Gastroesophageal sphincter (tissue), 4 donors: ENCODE measurements at places on chromosomes 7 and 10.

DNA sequence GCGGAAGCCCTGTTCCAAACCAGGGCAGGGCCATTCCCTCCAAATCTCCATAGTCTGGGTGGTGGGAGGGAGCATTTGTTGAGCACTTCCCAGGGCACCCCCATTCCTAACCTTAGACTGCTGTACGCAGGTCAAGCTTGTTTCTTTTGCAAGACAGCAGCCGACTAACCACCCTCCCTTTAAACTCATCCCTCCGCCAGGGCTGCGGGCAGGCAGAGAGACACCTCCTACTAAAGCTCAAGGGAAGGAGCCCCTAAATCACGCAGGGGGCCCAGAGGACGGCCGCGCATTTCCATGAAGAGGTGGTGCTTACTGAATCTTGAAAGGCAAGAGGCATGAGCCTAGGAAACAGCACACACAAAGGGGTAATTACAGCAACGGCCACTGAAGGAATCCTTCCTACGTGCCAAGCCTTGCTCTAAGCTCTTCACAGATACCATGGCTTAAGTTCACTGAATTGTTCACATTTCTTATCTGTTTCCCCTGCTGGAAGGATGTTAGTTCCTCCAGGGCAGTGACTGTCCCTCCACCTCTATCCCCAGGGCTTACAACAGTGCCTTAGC is 90.0 kb downstream of the PROSER2 start:
- ATAC-seq = no peak

GRCh38 chr7:117279931-117280557 is 42.8 kb downstream of the WNT2 start:
- peak; percentile 15 for ATAC-seq

- ATAC-seq = no peak
These were observed 400.9 kb upstream of the SEMA3D start for GRCh38 chr7:85587785-85588184.

GRCh38 chr10:66162560-66163143 is 763.2 kb upstream of the LRRTM3 start:
- no peak for ATAC-seq

- no peak for ATAC-seq
These were observed 12.2 kb upstream of the PSAP start for GRCh38 chr10:71863203-71863602.

DNA sequence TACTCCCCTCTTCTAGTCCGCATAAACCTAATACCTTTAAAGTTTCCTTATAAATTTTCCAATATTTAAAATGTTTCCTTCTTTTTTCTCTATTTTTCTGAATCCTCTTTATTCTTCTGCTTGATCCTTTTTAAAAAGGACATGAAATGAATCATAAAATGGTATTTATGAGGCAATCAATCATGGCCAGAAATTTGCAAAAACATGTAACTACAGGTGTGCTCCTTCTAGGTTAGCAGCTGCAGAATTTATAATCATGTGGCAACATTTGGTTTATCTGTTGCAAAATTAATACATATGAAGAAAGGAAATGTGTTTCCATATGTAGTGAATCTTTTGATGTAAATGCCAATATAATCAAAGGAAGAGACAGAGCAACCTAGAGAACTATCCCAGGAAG is 1008.5 kb downstream of the ANKRD7 start:
- no peak for ATAC-seq

DNA sequence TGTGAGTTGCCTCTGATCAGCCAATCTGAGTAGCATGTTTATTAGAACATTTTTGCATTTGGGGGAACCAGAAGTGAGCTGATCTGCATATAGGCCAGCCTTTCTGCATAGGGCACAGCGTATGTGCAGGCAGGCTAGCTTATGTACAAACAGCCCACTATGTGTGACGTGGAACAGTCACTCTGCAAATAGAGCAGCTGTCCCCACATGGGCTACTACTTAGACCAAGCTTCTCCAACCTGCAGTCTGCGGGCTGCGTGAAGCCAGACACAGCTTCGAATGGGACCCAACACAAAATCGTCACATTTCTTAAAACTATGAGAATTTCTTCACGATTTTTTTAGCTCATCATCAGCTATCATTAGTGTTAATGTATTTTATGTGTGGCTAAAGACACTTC is 134.1 kb upstream of the FAM20C start:
- ATAC-seq = no peak

GRCh38 chr10:13268841-13269240 is 31.0 kb downstream of the PHYH start:
- no peak for ATAC-seq

GRCh38 chr7:79453558-79454360 is at the start of gene MAGI2:
Gene MAGI2 (minus strand): TSS chr7:79453667. CDS start chr7:79453320, 347 bp downstream.
- ATAC-seq = peak; percentile 90

DNA sequence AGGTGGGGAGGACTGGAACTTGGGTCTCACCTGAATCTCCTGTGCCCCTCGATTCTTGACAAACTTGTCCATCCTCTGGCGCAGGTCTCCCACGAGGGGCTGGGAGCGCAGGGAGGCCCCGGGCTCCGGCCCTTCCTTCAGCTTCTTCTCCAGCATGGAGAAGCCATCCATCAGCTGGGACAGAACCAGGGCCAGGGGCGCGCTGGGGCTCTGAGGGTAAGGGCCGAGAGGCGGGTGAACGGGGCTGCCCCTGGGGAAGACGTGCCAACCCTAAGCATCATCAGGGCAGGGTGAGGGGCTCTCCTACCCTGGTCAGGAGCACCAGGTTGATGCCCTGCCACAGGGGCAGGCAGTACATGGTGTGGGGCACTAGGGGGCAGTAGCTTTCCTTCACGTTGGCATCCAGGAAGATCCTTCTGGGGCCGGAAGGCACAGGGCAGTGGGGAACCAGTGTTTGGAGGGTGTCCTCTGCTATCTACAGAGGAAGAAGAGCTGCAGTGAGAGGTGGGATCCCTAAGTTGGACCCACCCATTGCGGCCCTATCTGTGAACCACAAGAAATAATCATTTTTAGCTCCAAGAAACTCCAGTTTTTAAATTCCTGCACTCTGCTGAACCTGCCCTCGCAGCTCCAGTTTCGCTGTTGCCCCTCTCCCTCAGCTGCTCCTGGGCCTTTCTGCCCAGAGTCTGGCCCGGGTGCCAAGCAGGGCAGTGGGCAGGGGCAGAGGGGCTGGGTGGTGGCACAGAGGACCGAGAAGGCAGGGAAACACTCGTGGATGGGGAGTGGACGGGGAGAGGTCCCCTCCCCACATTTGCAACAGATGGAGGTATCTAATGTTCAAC is 10.8 kb upstream of the PYROXD2 start:
- peak; percentile 42 for ATAC-seq

DNA sequence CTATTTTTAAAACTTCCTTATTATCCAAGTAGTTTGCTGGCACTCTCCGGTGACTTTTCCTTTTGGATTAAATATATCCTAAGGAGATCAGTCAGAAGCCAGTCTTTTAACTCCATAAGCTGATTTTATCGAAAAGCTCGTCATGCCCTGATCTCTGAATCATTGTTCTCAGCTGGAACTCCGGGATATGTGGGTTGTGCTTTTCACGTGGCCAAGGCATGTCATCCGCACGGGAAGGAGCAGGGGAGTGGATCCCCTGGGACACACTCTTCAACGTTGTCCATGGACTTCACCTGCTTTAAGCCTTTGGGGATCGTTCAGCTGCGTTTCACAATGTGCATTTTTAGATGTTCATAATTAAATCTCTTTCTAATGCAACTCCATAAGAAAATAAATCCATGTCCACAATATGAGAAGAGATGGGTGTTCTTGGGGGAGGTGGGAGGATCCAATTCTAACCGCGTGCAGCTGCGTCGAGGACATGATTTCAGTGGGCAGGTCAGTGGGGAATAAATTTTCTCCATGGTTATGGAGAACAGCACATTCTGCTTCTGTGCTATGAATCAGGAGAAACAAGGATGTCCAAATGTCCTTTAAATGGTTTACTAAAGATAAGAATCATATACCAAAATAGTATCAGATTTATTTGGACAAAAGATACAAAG is 229.5 kb upstream of the ADARB2 start:
- no peak for ATAC-seq

DNA sequence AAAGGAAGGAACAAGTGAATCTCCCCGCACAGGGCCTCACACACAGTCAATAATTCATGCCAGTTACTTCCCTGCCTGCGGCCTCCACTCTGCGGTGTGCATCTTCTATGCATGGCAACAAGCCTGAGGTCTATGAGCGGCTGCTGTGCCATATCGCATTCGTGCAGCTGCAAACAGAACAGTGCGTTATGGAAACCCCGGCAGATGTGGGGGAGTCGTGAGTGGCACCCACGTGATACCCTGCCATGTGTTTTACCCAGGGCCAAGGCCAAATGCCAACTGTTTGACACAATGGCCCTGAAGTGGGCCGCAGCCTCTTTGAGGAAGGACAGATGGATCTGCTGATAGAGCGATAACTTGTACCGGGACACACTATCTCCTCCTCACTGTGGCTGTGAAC is 13.4 kb downstream of the TNS3 start:
- ATAC-seq = peak; percentile 23

GRCh38 chr10:99531026-99531695 is 1.6 kb upstream of the NKX2-3 start:
- no peak for ATAC-seq
